ENCODE measurements at places on chromosomes 12 and 14.
A peak's percentile ranks its signal among the peaks of the same experiment; 100 is the strongest.

DNA sequence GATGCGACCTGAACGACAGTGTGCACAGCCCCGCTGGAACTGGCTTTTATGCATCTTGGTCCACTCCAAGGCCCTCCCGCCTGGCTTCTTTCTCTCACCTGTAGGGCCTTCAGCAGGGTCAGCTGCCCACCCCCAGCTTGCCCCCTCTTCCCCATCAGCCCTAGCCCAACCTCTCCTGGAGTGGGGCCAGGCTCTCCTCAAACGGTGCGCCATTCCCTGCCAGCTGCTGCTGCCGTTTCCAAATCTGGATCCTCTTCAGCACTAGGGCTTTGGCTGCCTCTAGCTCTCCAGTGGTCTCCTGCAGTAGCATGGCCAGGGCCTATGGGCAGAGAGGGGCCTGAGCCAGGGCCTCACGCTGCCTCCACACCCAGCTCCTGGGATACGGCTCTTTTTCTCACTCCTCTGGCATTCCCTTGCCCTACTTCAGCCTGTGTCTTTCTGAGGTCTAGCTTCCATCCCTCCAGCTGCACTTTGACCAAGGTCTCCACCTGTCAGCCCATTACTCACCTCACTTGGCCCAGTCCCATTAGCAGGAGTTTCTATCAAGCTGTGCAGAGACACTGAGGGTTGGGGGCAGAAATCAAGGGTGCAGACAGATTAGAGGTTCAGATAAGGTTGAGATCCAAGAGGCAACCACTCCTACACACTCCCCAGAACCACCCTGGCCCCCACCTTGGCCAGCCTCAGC is 5.0 kb downstream of the STAT6 start:
- no peak for DNase-seq

DNA sequence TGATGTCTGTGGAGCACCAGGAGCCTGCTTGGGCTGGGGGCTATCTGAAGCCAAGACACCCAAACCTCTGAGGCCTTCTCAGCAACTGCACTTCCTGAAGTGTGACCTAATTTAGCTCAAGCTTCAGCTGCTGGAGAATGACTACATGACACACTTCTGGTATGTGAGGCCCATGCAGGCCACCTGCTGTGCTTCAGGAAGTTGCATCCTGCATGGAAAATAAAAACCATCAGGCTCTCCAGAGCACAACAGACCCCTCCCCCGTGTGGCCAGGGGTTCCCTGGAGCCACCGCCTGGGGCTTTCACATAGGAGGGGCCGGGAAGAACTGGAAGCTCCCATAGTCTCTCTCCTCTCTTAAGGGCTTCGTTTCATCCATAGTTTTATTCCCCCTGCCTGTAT is 217.7 kb downstream of the SLC15A4 start:
- no peak for DNase-seq

DNA sequence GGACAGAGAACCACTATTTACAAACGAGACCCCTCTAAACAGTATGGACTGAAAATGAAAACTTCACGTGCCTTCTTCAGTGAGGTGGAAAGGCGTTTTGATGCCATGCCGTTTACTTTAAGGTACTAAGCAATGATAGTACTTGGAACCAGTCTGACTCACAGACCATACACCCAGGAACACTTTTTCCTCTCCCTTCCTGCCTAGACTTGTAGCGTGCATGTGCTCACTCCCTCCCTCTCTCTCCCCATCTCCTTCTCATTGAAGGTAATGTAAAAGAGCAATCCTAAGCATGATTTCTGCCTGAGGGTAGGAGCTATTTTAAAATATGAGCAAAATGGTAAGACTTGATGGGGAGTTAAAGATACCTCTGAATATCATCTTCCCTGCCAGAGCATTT is 5.9 kb upstream of the RPL41 start:
- no peak for DNase-seq

- DNase-seq: no peak
Measured at GRCh38 chr14:45699471-45699870, 446.5 kb upstream of the MIS18BP1 start.

DNA sequence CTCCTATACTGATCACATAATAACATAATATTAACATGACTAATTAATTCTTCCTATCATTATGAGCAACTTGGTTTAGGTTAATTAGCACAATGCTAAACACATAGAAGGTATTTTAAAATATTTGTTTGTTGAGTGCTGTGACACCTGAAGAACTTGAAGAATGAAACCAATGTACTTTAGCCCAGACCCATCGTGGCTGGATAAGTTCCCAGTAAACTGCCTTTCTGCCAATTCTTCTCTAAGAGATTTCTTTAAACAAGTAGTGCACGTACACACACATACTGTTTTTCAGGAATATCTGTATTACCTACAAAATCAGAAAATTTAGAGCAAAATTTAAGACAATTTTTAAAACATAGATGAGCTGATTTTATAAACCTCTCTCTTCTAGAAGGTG is 207.4 kb upstream of the SSTR1 start:
- DNase-seq: no peak

DNA sequence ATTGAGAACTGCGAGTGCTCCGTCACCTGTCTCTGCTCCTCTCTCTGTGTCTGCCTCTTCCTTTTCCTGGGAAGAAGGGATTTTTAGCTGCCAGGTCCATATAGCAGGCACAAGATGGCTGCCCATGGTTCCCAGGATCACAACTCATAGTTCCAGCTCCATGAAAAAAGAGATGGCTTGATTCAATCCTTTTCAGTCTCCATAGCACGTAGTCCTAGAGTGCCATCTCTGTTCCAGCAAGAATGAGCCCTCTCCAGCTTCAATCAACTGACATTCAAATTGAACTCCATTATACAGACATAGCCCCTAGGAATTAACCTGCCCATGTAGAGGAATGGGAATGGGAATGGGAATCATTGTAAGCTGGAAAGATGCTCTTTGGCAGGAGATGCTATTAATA is 34.7 kb upstream of the RTRAF start:
- DNase-seq: no peak

DNA sequence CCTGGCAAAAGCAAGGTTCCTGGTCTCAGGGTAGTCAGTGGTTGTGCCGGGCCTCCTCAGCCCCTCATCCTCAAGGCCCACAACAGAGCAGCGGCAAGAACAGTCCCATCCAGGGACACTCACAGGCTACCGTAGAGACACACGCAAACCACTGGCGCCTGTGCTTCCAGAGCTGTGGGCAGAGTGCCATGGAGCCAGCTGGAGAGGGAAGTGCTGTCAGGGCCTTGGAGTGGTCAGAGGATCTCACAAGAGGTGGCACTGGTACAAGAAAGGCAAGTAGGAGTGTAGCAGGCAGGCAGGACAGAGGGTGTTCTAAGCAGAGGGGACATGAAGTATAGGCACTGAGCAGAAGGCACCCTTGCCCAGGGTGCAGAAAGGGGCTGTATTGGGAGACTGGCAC is 34.6 kb downstream of the ANKRD9 start:
- DNase-seq: no peak

DNA sequence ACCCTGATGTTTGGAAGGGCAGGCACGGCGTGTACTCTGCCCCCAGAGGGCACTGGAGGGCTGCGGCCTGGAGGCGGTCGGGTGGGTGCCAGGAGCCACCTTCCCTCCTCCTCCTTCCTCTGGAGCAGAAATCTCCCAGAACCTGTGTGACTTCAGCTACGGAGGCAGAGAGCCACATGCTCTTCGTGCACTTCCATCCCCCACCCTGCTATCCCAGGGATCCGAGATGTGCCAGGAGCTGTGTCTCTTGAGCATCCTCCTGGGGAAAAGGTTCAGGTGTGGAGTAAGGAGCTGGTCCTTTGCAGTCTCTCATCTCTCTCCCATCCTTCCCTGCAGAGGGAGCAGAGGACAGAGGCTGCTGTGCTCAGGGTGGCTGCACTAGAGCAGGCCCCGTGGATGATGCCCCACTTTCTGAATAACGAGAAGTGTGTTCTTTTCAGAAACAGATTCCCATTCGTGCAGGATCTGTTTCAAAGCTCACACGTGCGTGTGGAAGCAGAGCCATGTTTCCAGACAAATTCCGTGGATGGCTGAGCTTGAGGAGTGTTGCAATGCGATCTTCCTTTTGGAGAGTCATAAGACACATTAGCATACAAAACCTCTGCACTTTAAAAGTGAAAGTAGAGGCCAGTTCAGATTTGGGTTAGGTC is 162.9 kb downstream of the ADGRD1 start:
- peak; percentile 27 for DNase-seq

DNA sequence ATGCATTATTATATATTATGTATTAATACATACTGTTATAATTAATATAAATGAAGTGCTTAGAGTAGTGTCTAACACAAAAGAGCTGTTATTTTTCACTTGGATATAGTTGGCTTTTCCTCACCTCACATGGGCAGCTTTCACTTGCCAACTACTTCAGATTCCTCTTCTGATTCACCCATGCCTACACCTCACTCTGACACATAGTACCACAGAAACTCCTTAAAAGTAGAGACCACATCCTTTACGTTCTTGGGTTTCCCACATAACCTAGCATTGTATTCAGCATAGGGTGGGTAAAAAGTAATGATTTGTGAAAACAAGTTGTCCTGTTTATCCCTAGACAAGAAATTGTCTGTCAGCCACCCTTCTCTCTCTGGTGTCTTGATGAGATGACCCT is 61.0 kb downstream of the DIO2 start:
- no peak for DNase-seq

- no peak for DNase-seq
Measured at GRCh38 chr14:34450542-34450915, 11.5 kb downstream of the SPTSSA start.

- no peak for DNase-seq
Measured at GRCh38 chr14:85453401-85454225, 76.3 kb upstream of the FLRT2 start.

GRCh38 chr14:46818147-46818546 is 166.6 kb upstream of the RPL10L start:
- DNase-seq: no peak

- peak; percentile 85 for DNase-seq
Measured at GRCh38 chr12:124752437-124753227, 111.0 kb downstream of the SCARB1 start.

GRCh38 chr12:94553130-94553519 is 93.5 kb upstream of the CEP83 start:
- no peak for DNase-seq

- no peak for DNase-seq
Measured at GRCh38 chr14:73800970-73801515, 50.6 kb upstream of the PTGR2 start.

- peak; percentile 34 for DNase-seq
Measured at GRCh38 chr14:32134448-32135097, 57.5 kb downstream of the ARHGAP5 start.

DNA sequence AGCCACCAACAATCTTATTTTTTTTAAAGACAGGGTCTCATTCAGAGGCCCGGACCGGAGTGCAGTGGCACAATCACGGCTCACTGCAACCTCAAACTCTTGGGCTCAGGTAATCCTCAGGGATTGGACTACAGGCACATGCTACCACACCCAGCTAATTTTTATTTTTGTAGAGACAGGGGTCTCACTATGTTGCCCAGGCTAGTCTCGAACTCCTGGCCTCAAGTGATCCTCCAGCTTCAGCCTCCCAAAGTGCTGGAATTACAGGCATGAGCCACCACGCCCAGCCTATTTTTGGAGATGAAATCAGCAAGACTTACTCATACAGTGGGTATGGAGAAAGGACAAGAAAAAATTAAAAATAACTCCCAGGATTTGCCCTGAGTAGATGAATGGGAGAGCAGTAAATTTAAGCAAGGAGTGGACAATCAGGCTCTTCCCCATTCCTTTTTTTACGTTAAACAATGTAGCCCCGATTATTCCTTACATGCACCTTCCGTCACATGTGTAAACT is 13.2 kb downstream of the FMNL3 start:
- DNase-seq: no peak

GRCh38 chr12:102054345-102054744 is 7.4 kb downstream of the WASHC3 start:
- DNase-seq: no peak

GRCh38 chr14:55206175-55206693 is 14.8 kb upstream of the DLGAP5 start:
- DNase-seq: no peak

- no peak for DNase-seq
Measured at GRCh38 chr12:50188875-50189575, 21.9 kb upstream of the CERS5 start.

DNA sequence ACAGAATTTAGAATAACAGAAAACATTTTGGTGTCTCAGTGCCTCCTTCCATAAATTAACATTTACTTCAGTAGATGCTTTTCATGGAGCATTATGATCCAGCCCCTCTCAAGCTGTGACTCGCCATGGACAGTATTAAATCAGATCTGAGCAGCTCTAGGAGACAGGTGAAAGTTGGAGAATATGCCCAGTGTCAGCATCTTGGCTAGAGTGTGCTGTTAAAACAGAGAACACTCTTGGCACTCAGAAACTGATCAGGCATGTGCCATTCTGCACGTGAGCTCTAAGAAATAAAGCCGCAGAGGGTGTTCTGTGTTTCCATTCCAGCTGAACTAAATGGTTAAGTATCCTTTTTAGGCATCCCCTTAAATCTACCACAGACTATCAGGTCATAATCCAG is 68.0 kb downstream of the DIP2B start:
- no peak for DNase-seq

DNA sequence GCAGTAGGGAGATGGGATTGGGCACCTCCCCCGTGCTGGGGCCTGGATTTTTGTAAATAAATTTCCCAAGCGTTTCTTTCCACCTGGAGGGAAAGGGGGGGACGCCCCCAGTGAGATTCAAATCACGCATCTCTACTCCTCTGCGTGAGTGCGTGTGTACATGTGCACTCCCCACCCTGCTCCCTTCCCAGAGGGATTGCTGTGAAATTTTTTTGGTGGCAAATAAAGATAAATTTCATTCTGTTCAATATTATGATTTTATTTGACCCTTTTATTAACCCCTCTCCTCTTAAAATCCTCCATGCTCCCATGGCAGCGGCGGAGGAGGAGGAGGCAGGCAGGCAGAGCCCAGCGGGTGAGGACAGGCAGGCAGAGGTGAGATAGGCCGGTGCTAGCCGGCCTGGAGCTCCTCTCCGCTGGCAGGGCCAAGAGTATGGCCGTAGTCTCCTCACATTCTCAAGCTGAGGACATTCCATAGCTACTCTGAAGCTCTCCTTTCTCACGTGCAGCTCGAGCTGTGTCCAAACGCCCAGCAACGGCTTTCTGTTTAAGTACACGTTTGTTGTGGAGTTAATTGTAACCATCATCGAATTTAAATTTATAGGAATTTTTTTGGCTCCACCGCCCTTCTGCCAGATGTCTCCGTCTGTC is 1.5 kb upstream of the HOTAIR start:
- no peak for DNase-seq

GRCh38 chr14:75513911-75514672 is 8.2 kb upstream of the BATF start:
- DNase-seq: no peak

DNA sequence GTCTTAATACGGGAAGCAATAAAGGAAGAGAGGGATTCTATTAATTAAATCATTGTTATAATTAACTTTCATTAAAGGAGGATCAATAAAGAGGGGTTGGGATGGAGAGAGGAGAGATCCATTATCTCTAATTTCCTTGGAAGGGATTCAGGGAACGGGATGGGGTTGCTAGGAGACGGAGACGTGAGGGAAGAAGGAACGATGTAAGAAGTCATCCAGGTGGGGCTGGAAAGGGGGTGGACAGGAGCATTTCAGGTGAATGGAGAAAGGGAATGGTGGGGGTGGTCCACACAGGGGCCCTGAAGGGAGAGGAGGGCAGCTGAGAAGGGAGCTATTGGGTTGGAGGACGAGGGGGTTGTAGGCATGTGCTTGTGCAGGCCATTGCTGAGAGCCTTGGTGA is 17.2 kb downstream of the CALCOCO1 start:
- DNase-seq: no peak

GRCh38 chr14:23910101-23910875 is 43.3 kb upstream of the DHRS4 start:
- peak; percentile 71 for DNase-seq
